ENCODE measurements at places on chromosomes 16 and 17.

DNA sequence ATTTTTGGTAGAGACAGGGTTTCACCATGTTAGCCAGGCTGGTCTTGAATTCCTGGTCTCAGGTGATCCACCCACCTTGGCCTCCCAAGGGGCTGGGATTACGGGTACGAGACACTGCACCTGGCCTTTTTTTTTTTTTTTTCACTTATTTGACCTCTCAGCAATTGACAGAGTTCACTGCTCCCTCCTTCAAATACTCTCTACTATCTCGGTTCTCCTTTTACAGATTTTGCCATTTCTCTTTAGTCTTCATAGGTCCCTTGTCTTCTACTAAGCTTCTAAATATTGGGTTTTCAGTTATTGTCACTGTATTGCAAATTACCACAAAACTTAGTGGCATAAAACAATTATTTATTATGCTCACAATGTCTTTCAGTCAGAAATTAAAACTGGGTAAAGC is 159.3 kb downstream of the TRIM37 start:
- DNase-seq = no peak

DNA sequence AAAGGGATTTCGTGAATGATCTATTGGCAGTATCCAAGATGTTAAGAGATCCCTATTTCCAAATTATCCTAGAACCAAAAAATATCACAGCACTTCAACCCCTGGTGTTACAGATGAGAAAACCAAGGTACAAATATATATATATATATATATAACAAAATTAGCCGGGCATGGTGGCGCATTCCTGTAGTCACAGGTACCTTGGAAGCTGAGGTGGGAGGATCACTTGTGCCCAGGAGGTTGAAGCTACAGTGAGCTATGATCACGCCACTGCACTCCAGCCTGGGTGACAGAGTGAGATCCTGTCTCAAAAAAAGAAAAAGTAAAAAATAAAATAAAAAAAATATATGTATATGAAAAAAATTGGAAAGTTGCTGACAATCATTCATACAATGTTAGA is 637 bp upstream of the CLN3 start:
- DNase-seq = no peak

- no peak for DNase-seq
Observed at GRCh38 chr16:79261481-79261940, 339.0 kb downstream of the MAF start.

GRCh38 chr17:64103391-64104364 is 26.3 kb downstream of the ERN1 start:
- DNase-seq = no peak

- no peak for DNase-seq
Observed at GRCh38 chr17:65099941-65100315, 37.2 kb upstream of the RGS9 start.

GRCh38 chr16:85535352-85536072 is 77.6 kb upstream of the GSE1 start:
- DNase-seq = no peak

DNA sequence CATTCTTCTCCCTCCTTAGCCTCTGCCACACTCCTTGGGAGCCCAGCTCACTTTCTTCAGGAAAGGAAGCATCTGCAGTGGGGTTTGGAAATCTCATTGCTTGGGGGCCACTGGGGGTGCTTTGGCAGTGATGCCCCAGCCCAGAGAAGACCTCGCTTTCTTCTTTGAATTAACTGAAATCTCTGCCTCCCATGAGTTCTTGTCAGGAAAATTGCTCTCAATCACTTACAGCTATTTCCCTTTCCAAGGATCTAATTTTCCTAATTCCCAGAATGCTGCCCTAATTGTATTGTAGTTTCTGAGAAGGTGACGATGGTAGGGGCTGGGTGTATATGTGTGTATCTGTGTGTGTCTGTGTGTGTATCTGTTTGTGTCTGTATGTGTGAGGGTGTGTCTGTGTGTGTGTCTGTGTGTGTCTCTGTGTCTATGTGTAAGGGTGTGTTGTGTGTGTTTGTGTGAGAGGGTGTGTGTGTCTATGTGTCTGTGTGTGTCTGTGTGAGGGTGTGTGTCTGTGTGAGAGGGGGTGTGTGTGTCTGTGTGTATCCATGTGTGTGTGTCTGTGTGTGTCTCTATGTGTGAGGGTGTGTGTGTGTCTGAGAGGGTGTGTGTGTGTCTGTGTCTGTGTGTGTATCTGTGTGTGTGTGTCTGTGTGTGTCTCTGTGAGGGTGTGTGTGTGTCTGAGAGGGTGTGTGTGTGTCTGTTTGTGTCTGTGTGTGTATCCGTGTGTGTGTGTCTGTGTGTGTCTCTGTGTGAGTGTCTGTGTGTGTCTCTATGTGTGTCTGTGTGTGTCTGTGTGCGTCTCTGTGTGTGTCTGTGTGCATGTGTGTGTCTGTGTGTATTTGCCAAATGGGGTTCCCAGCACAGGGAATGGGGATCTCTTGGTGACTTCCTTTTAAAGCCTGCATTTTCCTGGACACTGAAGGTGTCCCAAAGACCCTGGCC is 83.5 kb upstream of the DNAJA2 start:
- DNase-seq = no peak

GRCh38 chr17:77128896-77129567 is 11.7 kb upstream of the SEC14L1 start:
- no peak for DNase-seq

DNA sequence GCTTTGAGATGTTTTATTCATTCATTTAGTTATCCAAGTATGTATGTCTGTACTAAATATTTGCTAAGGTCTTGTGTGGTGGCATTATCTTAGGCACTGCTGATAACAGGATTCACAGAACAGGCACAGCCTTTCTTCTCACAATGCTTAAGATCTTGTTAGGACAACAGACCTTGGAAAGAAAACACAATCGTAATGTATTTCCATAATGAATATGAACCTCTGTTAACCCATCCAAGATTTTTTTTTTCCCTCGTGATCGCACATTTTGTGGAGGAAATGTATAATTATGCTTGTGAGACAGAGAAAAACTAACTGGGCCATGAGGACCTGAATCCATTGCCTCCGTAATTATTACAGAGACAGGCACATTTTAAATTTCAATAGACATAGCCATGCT is 121.9 kb downstream of the NPIPB5 start:
- no peak for DNase-seq

GRCh38 chr17:17675925-17676534 is 5.2 kb upstream of the RAI1 start:
- DNase-seq = no peak

DNA sequence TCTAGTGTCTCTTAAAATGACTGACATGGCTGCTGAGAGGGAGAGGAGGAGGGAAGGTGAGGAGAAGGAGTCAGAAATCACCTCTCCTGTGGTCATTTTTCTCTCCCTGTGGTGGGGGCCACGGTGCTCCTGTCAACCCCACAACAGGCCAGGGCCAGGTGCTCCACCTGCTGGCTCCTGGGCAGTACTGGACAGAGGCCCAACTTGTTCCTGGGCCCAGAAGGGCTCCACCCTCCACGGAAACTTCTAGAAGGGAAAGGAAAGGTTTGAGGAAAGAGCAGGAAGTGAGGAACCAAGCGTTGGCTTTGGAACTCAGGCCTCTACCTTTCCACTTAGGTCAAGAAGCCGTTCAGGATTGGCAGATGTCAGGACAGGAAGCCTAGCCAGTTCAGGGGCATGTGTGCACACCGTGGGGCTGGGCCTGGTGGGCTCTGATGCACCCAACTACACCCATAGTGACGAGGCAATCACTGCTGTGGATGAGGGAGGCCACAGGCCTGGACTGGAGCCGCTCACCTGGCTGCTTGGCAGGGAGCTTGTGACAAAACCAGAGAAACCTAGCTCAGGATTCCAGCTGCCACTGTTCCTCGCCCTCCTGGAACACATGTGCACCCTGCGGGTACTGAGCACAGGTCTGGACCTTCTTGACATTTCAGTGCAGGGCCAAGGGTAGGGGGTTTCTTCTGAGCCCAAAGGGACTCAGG is 36.1 kb downstream of the WNT3 start:
- no peak for DNase-seq

- DNase-seq = no peak
Observed at GRCh38 chr16:35102780-35103403, 1643.5 kb downstream of the TP53TG3F start.

DNA sequence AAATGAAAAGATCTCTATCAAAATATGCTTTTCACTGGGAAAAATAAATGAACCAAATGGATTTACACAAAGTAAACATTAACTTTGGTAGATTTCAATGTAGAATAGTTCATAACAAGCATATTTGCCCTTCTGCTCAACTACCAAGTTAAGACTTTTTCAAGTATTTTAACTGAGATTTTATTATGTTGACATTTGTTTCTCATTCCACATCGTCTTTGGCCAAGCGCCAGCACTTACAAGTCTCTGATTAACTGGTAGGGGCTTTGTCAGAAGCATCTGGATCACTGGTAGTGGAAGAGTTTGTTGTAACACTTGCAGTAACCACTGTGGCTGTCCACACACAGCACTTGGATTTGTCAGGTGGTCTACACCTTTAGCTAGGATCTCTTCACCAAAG is 22.9 kb downstream of the SLFN12L start:
- no peak for DNase-seq

- no peak for DNase-seq
Observed at GRCh38 chr16:23836404-23837311, 875 bp downstream of the PRKCB start.

Data from GM04504 (cell line).